ENCODE measurements at places on chromosomes 4 and X.

DNA sequence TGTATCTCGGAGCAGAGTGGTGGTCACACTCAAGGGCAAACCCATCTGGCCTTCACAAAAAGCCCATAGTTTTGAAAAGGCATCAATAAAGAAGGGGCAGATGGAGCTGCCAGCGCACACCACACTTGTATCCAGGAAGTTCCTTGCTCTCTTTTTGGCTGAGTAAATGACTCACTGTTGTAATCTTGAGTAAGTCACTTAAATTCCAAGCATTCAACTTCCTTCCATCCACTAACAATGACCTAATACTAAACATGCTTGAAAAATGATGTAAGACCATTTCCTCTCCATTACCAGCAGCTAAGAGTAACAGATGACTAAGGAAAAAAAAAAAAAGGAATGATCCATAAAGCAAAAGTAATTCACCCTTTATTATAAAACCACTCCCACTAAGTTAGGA lies 32.4 kb upstream of the MYOZ2 start:
- no peak for DNase-seq

- DNase-seq, result no peak
Observed at GRCh38 chr4:184066584-184067300, 150.9 kb downstream of the ENPP6 start.

DNA sequence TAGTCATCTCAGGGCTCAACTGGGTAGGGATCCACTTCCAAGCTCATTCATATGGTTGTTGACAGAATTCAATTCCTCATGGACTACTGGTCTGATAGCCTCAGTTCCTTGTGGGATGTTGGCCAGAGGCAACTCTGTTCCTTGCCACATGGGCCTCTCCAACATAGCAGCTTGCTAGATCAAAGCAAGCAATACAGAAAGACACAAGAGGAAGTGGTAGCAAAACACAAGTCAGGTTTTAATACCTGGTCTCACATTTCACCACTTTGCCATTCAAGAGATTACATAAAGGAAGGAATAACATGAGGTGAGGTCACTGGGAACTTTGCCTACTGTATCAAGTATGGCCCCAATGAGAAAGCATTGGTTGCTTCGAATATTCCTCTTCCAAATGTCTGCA lies 79.2 kb downstream of the PRSS12 start:
- DNase-seq, result no peak

GRCh38 chrX:46678232-46678631 lies 80.7 kb downstream of the SLC9A7 start:
- no peak for DNase-seq

DNA sequence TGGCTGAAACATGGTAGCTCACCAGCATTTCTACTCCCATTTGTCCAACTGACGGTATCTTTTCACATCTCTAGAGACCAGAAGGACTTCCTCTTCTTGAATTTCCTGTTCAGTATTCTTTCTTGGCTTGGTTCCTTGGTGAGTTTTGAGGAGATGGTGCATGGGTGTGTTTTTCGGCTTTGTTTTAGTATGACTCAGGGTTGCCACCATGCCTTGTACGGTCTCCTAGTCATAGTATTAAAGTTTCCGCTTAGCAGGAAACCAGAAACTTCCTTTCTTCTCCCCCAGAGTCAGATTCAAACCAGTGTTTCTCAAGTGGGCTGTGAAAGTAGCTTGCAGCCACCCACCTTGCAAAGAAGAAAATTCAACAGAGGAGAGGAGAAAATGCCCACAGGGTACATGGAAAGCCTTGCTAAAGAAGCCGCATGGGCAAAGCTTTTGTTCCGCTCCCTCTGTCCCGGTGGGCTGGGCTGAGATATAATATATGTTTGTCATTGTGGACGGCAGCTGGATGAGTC lies 5.7 kb downstream of the CD99 start:
- DNase-seq, result no peak

DNA sequence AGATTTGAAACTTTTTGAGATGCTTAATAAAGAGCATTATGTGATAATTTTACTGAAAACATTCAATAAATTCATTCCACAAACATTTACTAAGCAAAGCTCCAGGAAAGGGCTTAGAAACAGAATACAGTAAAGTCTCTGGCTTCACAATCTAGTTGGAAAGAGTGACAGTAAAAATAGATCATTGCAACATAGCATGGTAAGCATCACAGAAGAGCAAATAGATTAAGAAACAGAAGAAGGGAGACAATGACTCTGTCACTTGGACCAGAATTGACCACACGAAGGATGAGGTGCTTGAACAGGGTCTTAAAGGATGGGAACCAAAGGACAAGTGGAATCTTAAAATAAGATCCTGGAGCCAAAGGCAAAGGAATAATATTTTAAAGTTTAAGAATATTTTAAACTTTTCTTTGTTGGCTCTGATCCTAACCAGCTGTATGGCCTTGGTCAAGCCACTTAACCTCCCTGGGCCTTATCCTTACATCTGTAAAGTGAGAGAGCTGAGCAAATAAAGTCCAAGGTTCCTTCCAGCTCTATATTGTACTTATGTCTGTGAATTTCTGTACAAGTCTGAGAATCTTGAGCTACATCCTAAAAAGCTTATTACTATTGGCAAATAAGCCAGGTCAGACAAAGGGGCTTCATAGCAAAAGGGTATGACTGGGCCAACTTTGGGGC lies 33.9 kb downstream of the SEC24D start:
- no peak for DNase-seq

GRCh38 chr4:147938496-147938895 lies 206.6 kb downstream of the ARHGAP10 start:
- DNase-seq, result no peak

- no peak for DNase-seq
Observed at GRCh38 chr4:57131849-57132742, 21.9 kb upstream of the IGFBP7 start.

DNA sequence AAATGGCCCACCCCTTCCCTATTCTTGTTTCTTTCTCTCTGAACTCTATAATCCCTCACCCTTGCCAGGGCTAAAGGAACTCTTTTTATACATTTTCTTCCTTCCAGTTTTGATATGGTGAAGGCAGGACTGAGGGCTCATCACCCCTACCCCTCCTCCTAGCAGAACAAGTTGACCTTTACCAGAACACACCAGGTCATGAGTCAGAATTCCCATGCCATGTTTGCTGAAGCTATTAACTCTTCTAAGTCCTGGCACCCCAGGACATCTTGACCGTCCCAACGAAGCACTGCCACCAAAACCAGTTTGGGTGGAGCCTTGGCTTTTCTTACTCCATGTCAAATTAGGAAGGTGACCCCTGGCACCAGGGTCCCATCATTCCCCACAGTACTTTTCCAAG lies 57.5 kb upstream of the DYNLT3 start:
- DNase-seq, result no peak

All from putamen (tissue), 1 donor.